ENCODE measurements at places on chromosomes 5 and 9.

DNA sequence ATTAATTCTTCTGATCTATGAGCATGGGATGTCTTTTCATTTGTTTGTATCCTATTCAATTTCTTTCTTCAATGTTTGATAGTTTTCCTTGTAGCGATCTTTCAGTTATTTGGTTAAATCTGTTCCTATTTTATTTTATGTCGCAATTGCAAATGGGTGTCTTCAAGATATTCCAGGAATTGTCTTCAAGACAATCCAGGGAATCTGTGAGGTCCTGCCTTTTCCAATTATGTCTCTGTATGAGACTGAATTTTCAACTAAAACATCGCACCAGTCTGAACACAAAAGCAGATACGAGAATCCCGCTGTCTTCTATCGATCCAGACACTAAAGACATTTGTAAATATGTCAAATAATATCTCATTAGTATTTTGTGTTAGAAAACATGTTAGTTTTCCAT lies 485.5 kb downstream of the BNC2 start:
- ATAC-seq, result no peak

DNA sequence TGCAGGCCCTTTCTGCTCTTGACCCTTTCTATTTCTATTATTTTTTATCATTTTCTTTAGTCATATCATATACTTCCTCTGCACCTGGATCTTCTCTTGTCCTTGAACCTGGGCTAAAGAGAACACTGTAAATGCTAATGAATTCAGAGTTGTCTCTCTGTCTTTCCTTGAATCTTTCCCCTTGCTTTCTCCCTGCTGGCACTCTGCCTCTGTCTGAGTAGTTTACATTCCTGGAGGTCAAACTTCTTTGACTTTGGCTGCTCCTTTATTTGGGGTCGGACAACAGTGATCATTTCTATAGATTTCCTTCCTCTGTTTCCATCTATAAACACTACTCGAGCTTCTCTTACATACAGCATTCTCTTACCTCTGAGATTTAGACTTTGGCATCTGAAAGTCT lies 47.1 kb downstream of the IZUMO3 start:
- ATAC-seq, result no peak

GRCh38 chr9:110714314-110714713 lies 45.7 kb downstream of the MUSK start:
- no peak for ATAC-seq

- no peak for ATAC-seq
These were observed 93.4 kb downstream of the RXRA start for GRCh38 chr9:134419684-134420076.

DNA sequence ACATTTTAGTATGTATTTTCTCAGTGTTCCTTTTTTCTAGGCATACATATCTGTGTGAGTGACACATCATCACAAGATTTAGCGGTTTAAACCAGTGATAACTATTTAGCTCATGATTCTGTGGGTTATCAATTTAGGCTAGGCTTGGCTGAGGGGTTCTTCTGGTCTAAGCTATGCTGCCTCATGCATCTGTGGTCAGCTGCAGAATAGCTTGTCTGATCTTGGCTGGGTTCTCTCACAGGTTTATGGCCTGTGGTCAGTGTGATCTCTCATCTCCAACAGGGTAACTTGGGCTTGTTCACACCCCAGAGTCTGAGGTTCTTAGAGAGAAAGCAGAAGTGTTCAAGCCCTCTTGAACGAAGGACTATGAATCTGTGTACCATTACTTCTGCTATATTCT lies 363.3 kb downstream of the KDM4C start:
- no peak for ATAC-seq

GRCh38 chr9:18632632-18633403 lies 158.9 kb downstream of the ADAMTSL1 start:
- no peak for ATAC-seq

GRCh38 chr9:130451509-130452388 lies 7.0 kb downstream of the ASS1 start:
- no peak for ATAC-seq

GRCh38 chr9:125492719-125493118 lies 214.3 kb downstream of the MAPKAP1 start:
- ATAC-seq, result no peak

DNA sequence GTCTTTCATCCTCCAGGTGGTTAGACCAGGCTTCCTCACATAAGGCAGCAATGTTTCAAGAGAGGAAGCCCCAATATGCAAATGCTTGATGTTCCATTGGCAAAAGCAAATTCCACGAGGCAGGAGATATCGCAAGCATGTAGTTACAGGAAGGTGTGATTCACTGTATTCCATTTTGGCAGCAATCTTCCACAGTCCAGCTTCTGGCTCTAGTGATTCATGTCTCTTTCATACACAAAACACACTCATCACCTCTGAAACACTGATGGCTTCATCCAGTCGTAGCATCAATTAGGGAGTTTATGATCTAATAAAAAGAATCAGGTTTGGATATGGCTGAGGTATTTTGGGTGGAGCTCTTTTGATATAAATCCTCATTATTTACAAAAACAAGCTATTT lies 552.2 kb upstream of the RIOK2 start:
- no peak for ATAC-seq

DNA sequence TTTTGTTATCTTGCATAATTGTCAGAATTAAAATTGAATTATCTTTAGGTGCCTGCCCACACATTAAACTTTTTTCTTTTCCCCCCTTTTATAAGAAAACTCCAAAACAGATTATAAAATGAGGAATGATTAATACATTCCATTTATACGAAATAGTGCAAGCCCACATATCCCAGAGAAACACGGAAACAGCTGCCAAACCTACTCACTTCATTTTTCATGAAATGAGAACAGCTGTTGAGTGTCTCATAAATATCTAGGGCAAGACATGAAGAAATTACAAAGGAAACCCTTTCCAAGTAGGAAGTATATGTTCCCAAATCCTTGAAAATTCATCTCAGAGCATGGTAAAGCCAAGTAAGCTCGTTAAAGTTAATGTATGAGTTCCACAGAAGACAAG lies 459.4 kb upstream of the NMUR2 start:
- ATAC-seq, result no peak

DNA sequence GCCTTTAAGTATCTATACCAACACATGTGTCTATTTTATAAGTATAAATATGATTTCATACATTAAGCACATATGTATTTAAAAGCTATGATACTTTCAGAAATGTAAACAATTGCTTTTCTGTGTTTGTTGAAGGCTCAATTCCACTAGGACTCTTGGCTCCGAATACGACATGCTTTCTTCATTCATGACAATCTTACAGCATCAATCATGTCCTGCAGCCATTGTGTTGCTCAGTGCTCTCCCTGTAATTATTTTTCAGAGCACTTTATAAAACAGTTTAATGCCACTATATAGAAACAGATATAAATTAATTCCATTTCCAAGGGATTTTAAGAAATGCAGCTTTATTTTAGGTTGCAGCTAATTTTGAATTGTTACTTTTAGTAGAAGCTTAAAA lies 167.3 kb downstream of the TAF11L14 start:
- no peak for ATAC-seq

DNA sequence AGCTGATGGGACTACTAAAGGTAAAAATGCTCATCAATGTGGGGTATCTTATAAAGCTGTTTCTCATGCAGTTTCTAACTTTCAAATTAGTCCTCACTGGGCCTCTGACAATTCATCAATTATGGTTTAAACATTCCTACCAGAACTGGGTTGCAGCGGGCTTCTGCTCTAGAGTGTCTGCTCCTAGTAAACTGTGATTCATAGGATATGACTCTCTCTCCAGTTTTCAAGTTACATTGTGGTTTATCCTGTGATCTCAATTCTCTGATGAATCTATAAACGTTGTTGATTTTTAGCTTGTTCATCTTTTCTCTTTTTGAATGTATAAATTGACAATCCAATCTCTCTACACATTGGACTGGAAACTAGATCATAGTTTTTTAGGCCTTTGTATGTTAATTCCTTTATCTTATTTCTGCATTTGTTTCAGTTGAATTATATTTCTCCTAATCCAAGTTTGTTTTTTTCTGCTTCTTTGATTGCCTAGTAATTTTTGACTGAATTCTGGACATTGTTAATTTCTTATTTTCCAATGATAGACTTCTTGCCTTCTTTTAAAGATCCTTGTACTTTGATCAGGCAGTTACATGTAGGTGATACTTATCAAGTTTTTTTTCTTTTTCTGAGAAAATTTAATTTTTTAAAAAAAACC lies 822.6 kb downstream of the TLE1 start:
- no peak for ATAC-seq

DNA sequence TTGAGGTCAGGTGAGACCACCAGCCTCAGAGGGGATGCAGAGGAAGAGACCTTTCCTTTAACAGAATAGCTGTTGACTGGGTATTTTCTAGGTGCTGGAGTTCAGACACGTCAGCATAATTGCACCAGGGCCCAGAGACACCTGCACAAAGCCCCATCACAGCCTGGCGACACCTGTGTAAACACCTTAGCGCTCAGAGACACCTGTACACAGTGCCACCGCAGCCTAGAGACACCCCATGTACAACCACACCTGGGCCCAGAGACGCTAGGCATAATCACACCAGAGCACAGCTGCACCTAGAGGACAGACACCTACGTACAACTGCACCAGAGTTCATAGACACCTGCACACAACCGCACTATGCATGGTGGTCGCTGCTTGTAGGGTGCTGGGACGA lies 1.0 kb downstream of the TRIP13 start:
- ATAC-seq, result no peak

DNA sequence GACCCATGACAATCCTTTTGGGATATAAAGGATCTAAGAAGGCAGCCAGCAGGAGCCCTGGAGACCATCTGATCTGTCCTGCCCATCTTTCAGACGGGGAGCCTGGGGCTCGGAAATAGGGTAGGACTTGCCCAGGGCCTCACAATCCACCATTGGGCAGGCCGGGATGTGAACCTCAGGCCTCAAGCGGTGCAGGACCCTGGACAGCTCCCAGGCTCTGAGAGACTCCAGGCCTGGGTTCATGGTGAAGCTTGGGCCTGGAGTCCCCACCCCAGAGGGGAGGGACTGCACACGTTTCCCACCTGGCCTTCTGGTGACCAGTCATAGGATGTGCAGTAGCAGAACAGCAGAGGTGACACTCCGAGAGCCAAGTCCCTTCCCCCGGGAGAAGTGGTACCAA lies 36.6 kb upstream of the RAPGEF1 start:
- no peak for ATAC-seq

DNA sequence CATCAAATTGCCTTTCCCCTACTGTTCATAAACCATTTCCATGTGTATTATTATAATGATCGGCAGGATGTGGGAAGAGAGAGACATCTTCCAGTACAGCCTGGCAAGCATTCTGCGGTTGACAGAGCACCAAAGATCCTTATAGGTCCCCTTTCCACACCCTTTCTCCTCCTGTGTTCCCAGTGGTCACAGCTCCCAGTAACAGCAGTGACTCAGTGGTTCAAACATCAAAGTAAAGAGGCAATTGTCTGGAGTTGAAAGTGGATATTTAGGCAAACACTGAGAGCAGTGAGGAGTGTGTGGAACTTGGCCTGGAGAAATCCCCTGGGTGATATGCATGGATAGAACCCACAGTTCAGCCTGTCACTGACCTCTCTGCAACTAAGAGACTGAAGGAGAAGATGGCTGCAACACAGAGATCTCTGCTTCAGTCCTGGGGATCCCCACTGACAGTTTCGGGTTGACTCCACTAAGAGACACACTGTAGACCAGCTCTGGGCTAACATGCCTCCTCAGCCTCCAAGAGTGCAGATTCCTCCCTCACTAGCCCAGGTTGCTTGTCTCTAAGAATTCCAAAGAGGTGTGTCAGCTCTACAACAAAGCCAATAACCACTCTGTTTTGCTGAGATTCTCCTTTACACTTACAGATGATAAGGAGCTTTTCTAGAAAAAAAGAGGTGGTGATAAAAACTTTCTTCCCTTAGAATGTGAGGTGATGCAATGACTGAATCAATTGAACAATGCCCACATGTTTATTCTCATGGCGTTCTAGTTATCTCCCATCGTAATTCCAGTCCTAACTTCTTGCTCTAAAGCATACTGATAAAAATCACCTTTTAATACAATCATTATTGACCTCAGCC lies 94.4 kb upstream of the IL6ST start:
- peak; percentile 77 for ATAC-seq

- ATAC-seq, result no peak
These were observed 51.8 kb downstream of the ANKRD33B start for GRCh38 chr5:10615693-10616092.

- ATAC-seq, result peak; percentile 85
These were observed at the start of gene RAPGEF1 for GRCh38 chr9:131739959-131740648. Gene RAPGEF1, minus strand, starts transcription at chr9:131740076. Its CDS starts 246 bp downstream, at chr9:131739830.

GRCh38 chr5:128799945-128800344 lies 165.3 kb upstream of the SLC27A6 start:
- ATAC-seq, result no peak

- no peak for ATAC-seq
These were observed 67.0 kb downstream of the PTTG1 start for GRCh38 chr5:160488394-160489325.

- no peak for ATAC-seq
These were observed 40.8 kb downstream of the ELL2 start for GRCh38 chr5:95920822-95921221.

DNA sequence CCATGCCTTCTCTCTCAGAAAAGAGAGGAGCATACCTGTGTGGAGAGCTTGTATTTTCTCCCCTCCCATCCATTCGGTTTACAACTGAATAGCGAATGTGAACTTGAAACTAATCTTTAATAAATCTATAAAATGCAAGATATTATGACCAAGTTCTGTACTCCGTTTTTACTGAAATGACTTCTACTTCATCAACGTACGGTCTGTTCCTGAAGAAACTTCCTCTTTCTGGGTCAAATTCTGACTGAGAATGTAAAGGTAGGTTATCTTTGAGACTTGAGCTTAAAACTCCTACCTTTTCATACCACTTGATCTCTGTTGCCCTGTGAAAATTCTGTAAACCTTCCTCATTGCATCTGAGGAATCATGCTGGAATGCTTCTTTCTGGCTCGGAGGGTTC lies 4.2 kb upstream of the CTNNAL1 start:
- no peak for ATAC-seq

DNA sequence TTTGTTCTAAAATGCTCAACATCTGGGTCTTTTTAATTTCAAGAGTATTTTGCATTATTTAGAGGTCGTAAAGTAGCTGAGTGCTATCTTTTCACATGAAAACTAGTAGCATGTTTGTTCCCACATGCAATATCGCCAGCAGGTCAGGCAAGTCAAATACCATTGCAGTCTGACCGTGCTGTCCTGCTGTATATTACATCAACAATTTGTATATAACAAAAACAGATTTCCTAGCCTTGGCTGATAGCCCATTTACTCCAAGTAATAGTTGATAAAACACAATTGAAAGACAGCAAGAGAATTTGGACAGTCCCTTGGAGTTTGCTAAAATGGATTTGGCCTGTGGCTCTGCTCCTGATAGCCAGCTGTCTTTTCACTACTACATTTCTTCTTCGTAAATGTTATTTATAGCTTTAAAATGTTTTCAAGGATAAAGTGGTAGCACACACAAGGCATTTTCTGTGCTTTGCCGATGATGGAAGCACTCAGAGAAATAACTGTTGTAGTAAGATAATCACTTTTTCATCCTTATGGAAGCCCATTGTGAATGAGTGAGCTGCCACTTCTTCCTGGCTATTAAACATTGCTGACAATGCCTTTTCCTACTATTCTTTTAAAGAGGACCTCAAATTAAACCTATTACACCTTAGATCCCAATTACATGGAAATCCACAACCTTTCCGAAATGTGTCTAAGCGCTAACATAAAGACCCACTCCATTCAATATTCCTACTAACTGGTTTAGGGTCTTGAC lies 992.1 kb downstream of the MAT2B start:
- ATAC-seq, result no peak
